ENCODE measurements at places on chromosomes 2 and 18.

DNA sequence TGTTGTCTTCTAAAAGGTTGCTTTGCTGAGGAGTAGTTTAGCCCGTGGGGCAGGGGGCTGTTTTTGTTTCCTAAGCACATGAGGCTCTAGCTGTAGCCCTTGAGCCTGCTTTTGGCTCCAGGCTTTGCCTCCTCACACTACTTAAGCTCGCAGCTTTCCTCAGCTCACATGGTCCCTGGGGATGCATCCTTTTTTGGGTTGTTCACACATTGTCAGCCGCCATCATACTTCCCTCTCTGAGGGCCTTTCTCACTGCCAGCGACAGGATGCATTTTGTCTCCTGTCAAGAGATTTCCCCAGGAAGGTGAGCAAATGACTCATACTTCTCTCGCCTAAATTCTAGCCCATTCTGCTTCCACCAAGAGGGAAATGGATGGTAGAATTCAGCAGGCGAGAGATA is 279.5 kb upstream of the PKDCC start:
- no peak for DNase-seq

DNA sequence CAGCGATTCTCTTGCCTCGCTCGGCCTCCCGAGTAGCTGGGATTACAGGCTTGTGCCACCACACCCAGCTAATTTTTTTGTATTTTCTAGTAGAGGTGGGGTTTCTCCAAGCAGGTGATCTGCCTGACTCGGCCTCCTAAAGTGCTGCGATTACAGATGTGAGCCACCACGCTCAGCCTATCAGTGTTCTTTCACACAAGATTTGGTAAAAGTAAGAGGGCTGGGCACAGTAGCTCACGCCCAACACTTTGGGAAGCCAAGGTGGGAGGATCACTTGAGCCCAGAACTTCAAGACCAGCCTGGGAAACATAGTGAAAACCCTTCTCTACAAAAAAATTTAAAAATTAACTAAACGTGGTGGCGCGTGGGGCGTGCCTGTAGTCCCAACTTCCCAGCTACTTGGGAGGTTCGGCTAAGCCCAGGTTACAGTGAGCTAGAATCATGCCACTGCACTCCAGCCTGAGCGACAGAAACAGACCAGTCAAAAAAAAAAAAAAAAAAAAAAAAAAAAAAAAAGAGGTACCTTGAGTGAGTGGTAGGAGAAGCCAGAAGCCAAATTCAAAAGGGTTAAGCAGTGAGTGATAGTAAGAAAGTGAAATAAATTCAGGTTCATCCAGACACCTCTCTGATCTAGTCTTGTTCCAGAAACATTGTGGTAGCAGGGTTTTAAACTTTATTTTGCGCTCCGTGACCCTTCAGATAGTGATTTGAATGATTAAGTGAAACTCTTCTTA is 981 bp downstream of the MRPL53 start:
- DNase-seq = no peak

- DNase-seq = no peak
These were observed 36.9 kb downstream of the TRAK2 start for GRCh38 chr2:201414099-201415023.

DNA sequence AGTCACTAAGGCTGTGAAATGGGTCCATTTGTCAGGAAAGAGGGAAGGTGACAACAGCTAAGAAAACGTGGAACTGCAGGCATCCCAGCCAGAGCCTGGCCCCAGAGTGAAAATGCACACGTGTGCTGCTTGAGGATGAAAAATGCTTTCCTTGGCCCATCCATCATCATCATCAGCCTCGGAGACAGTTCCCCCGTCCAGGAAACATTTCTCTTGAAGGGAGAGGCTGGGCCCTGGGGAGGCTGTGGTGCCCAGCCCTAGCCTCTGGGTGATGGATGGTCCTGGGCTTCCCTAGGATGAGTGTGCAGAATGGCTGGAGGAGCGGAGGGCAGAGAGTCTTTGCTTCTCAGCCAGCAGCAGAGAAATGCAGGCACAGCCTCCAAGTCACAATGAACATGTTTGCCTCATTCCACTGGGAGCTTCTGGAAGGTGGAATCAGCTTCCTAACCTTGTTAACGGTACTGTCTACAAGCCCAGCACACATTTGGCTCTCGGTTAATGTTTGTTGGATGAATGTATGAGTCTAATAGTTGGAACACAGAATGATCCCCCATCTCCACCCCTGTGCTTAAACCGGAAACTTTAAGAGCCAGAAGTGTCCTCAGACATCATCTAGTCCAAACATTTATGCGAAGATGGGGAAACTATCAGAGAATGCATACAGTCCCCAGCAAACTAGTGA is 164.0 kb downstream of the RDH14 start:
- DNase-seq = no peak

GRCh38 chr18:58514773-58515172 is 114.1 kb downstream of the ALPK2 start:
- DNase-seq = no peak

DNA sequence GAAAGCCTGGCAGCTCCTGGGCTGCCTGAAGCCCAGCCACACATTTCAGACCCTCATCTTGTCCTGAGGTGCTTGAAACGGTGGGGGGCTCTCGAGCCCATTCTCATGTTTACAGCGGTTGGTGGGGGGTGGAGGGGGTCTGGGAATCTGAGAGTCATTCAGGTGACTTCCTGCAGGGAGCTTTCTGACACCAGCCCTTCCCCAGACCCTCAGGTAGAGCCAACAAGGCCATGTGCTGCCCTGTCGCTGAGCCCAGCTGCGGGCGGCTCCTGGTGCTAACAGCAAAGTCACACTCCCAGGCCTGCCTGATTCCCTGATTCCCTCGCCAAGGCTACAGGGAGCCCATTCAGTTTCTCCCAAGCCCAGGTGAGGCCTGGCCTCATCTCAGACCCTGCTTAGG is 324.9 kb upstream of the MEX3C start:
- no peak for DNase-seq

- no peak for DNase-seq
These were observed 44.8 kb downstream of the FTCDNL1 start for GRCh38 chr2:199806179-199806578.

DNA sequence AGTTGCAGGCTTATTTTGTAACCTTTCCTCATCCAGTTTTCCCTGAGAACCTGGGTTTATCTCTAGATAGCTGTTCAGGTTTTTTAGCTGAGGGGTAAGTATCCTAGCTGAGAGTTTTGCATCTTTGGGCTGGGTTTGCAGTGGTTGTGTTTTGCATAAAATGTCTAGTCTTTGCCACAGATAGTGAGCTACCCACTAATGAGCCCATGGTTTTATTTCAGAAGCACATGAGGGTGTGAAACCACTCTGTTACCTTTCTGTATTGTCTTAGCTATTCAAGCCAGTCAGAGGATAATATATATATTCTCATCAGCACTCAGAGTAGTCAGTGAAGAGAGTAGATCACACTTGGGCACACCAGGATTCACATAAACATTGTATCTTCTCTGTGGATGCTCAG is 24.6 kb upstream of the TXNDC2 start:
- DNase-seq = no peak

- no peak for DNase-seq
These were observed 23.2 kb downstream of the ABCB11 start for GRCh38 chr2:169007941-169008340.

GRCh38 chr2:196783431-196784094 is 15.9 kb downstream of the GTF3C3 start:
- DNase-seq = peak; percentile 20

GRCh38 chr18:23069481-23069880 is 65.8 kb upstream of the CABLES1 start:
- no peak for DNase-seq

- DNase-seq = no peak
These were observed 1.5 kb downstream of the POU3F3 start for GRCh38 chr2:104855221-104856085.

GRCh38 chr2:85132834-85133637 is at the start of gene TCF7L1:
TCF7L1 (plus strand) TSS chr2:85133392; CDS start chr2:85133685, 293 bp downstream.
- DNase-seq = peak; percentile 34

GRCh38 chr18:62186499-62186773 is 420 bp downstream of the PIGN start:
- no peak for DNase-seq

DNA sequence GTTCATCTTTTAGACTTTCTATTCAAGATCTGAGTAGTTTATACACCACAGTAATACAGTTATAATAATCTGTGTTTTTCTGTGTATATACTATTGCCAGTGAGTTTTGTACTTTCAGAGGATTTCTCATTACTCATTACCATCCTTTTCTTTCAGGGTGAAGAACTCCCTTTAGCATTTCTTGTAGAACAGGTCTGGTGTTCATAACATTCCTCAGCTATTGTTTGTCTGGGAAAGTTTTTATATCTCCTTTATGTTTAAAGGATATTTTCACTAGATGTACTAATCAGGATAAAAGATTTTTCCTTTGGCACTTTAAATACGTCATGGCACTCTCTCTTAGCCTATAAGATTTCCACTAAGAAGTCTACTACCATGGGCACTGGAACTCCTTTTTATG is 705.5 kb downstream of the SLC4A3 start:
- no peak for DNase-seq

- DNase-seq = no peak
These were observed 34.0 kb downstream of the TMEM185B start for GRCh38 chr2:120189189-120189588.

GRCh38 chr2:643334-643733 is 33.9 kb downstream of the TMEM18 start:
- DNase-seq = no peak

DNA sequence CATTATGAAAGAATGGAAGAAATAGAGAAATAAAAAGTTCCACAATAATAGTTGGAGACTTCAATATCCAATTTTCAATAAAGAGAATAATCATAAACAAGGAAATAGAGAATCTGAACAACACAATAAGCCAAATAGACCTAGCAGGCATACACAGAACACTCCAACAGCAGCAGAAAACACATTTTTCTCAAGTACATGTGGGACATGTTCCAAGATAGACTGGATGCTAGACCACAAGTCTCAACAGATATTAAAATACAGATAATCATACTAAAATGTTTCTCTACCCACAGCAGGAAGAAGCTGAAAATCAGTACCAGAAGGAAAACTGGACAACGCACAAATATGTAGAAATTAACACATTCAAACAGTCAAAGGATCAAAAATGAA is 113.9 kb downstream of the USP34 start:
- DNase-seq = no peak

DNA sequence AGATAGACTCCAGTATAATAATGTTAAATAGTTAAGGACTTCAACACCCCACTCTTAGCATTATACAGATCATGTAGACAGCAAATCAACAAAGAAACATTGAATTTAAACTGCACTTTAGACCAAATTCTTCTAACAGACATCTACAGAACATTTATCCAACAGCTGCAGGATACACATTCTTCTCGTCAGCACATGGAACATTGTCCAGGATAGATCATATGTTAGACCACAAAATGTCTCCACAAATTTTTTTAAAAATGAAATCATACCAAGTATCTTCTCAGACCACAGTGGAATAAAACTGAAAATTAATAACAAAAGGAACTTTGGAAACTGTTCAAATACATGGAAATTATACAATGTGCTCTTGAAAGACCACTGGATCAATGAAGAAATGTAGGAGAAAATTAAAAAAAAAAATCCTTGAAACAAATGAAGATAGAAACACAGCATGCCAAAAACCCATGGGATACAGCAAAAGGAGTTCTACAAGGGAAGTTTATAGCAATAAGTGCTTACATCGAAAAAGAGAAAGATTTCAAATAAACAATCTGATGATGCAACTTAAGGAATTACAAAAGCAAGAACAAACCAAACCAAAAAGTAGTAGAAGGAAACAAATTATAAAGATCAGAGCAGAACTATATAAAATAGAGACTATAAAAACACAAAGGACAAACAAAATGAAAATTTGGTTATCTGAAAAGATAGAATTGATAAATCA is 12.3 kb upstream of the SPP2 start:
- no peak for DNase-seq

GRCh38 chr2:205366336-205367060 is 315.8 kb upstream of the NRP2 start:
- no peak for DNase-seq

DNA sequence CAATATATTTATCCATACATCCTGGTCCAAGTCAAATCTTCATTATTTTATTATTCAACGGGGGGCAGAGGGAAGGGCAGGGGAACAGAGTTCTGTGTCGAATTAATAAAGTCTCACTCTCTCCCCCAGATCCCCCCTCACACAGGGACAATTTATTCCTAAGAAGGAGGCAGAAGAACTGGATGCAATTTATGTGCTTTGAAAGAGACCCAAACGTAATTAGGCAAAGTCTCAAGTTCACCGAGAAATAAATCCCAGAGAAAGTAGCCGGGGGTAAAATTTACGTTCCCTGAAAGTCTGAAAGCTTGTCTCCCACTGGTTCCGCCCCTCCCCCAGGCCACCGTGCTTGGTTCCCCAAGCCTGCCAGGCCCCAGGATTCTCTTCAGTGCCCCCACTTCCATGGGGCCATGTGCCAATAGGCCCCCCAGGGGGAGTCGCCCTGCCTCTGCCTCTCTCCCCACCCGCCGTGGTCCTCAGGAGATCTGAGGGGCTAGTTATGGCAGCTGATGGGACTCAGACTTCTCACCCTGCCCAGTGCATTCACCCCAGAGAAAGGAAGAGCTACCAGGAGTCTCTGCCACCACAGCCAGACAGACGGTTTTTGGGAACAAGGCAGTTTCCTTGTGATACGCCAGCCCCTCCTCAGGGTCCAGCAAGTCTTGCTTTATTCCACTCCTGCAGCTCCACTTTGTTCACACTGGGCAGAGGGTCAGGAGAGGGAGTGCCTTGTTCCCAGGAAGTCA is 215.5 kb downstream of the CYP26B1 start:
- no peak for DNase-seq

- no peak for DNase-seq
These were observed 39.5 kb upstream of the FHL2 start for GRCh38 chr2:105438104-105438929.

- no peak for DNase-seq
These were observed 1251.6 kb upstream of the ZEB2 start for GRCh38 chr2:145771525-145771924.

- no peak for DNase-seq
These were observed 371.7 kb upstream of the MEX3C start for GRCh38 chr18:51569153-51569552.

- peak; percentile 59 for DNase-seq
These were observed 68.5 kb upstream of the STK17B start for GRCh38 chr2:196239622-196240587.

- no peak for DNase-seq
These were observed 64.0 kb downstream of the HIBCH start for GRCh38 chr2:190255676-190256075.

- DNase-seq = no peak
These were observed 22.2 kb downstream of the GALR1 start for GRCh38 chr18:77271576-77272481.

DNA sequence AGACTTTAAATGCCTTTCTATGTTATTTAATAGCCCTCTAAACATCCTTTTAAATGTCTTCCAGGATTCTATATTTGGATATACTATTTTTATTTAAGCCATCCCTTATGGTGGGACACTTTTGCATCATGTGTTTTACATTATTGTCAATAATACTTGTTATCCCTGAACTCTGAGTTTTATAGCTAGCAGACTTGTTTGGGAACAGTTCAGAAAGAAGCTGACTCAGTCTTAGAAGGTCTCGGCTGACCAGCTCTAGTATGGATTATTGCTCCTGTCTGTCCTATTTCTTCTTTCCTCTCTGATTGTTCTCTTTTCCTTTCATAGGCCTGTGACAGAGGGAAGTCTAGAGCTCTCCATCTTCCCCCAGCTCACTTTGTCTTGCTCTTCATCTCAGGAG is 77.3 kb upstream of the CXCR4 start:
- no peak for DNase-seq

Data from stimulated activated CD4-positive, alpha-beta T cell treated with anti-CD3 and anti-CD28 coated beads, Interleukin-2, amount 100 ng/mL, for 48 hours (primary cell).